Osteoblast (primary cell): ENCODE measurements at places on chromosomes 1 and 21. TPM values are rescaled to one million over a fixed set of nuclear protein-coding genes. Genes with fewer than 3 reads are reported as not detected.

DNA sequence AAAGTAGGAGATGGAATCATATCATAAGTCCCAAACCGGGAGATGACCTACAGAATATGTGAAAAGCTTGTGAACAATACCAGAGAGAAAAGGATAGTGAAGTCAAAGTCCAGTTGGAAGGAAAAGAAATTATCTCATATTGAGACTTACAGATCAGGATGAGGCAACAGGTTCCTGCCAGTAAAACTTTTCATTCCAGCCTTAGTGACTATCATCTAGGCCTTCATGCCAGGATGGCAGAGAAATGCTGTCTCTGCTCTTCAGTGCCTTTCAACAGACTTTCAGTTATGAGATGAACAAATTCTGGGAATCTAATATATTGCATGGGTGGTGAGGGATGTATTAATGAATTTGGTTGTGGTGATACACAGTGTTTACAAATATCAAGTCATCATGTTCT lies 52.3 kb downstream of the NTMT2 start:
- no peak for DNase-seq
- no peaks in the 10 kb centered on the region for H3K36me3 ChIP-seq
- peaks cover 8% of the 10 kb centered on the region for H3K4me1 ChIP-seq
- no peak overlapping the region for H3K4me3 ChIP-seq
- no peaks in the 10 kb centered on the region for H3K27me3 ChIP-seq

GRCh38 chr21:29133241-29133640 lies 2.8 kb downstream of the MAP3K7CL start:
- peaks cover 18% of the 10 kb centered on the region for H3K4me1 ChIP-seq
- H3K4me3 ChIP-seq, result no peak overlapping the region
- no peak for DNase-seq

- H3K4me3 ChIP-seq, result no peak overlapping the region
- peak; percentile 4 for DNase-seq
- H3K27ac ChIP-seq, result no peak overlapping the region
- no peaks in the 10 kb centered on the region for H3K27me3 ChIP-seq
- H3K4me1 ChIP-seq, result no peaks in the 10 kb centered on the region
- no peaks in the 10 kb centered on the region for H3K36me3 ChIP-seq
Measured at GRCh38 chr1:66711420-66711819, 40.8 kb upstream of the DYNLT5 start.

DNA sequence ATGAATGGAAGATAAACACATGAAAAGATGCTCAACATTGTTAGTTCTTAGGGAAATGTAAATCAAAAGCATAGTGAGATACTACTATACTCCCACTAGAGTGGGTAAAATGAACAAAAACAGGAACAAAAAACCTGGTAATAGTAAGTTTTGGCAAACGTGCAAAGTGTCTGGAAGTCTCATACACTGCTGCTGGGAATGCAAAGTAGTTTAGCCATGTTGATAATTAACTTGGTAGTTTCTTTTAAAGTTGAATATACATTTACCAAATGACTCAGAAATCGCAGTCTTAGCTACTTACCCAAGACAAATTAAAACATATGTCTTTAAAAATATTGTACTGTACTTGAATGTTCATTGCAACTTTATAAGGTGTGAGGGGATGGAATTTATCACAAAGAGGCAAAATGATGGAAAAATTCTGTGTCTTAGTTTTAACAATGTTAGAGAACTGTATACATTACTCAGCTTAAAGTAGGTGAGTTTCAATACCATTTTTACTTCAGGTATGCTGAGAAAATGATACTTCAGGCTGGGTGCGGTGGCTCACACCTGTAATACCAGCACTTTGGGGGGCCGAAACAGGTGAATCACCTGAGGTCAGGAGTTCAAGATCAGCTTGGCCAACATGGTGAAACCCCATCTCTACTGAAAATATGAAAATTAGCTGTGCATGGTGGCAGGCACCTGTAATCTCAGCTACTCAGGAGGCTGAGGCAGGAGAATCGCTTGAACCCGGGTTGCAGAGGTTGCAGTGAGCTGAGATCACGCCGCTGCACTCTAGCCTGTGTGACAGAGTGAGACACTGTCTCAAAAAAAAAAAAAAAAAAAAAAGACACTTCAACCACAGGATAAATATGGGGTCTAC lies 102.3 kb downstream of the PDE4B start:
- no peak overlapping the region for H3K4me3 ChIP-seq
- no peaks in the 10 kb centered on the region for H3K36me3 ChIP-seq
- DNase-seq, result no peak
- no peak overlapping the region for H3K27ac ChIP-seq
- no peaks in the 10 kb centered on the region for H3K27me3 ChIP-seq

GRCh38 chr1:43551396-43551888 lies 20.8 kb downstream of the PTPRF start:
- DNase-seq, result no peak
- H3K27me3 ChIP-seq, result no peaks in the 10 kb centered on the region
- no peak overlapping the region for H3K27ac ChIP-seq
- H3K4me1 ChIP-seq, result no peaks in the 10 kb centered on the region
- no peaks in the 10 kb centered on the region for H3K36me3 ChIP-seq

DNA sequence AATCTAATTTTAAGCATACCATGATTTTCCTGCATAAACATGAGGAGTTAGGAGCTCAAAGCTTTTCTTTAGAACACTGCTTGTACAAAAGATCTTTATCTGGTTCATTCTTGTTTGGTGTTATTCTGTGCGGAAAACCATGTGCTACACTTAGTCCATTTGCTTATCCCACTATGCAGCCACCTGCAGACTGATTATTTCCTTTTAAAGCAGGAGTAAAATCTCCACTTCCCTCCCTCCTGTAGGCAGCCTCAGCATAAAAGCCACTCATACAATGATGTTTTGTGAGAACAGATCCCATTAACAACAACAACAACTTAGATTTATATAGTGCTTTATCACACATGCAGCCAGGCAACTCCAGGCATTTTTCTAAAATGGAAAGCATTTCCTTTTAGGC lies 355.3 kb upstream of the NEGR1 start:
- no peak overlapping the region for H3K27ac ChIP-seq
- no peak overlapping the region for H3K4me3 ChIP-seq
- H3K36me3 ChIP-seq, result no peaks in the 10 kb centered on the region
- no peaks in the 10 kb centered on the region for H3K27me3 ChIP-seq

The LIX1L gene
- 33.3 and 33.7 TPM in 2 replicates for total RNA-seq

- H3K36me3 ChIP-seq, result no peaks in the 10 kb centered on the region
- DNase-seq, result no peak
- no peaks in the 10 kb centered on the region for H3K27me3 ChIP-seq
- H3K27ac ChIP-seq, result no peak overlapping the region
- H3K4me1 ChIP-seq, result no peaks in the 10 kb centered on the region
- H3K4me3 ChIP-seq, result no peak overlapping the region
Measured at GRCh38 chr1:231485029-231485784, 43.3 kb upstream of the TSNAX start.

The PYHIN1 gene
- total RNA-seq, result not detected in 2 replicates

DNA sequence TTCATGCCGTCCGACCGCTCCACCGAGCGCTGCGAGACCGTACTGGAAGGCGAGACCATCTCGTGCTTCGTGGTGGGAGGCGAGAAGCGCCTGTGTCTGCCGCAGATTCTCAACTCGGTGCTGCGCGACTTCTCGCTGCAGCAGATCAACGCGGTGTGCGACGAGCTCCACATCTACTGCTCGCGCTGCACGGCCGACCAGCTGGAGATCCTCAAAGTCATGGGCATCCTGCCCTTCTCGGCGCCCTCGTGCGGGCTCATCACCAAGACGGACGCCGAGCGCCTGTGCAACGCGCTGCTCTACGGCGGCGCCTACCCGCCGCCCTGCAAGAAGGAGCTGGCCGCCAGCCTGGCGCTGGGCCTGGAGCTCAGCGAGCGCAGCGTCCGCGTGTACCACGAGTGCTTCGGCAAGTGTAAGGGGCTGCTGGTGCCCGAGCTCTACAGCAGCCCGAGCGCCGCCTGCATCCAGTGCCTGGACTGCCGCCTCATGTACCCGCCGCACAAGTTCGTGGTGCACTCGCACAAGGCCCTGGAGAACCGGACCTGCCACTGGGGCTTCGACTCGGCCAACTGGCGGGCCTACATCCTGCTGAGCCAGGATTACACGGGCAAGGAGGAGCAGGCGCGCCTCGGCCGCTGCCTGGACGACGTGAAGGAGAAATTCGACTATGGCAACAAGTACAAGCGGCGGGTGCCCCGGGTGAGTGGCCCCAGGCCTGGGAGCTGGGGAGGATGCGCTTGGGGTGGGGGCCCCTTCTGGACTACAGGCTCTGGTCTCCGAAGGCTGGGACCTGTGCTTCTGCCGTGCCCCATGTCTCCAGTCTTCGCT lies 1.1 kb downstream of the SKI start:
- peak; percentile 92 for DNase-seq
- H3K27me3 ChIP-seq, result no peaks in the 10 kb centered on the region
- H3K4me1 ChIP-seq, result peaks cover 30% of the 10 kb centered on the region

- no peak overlapping the region for H3K4me3 ChIP-seq
- no peaks in the 10 kb centered on the region for H3K36me3 ChIP-seq
- peaks cover 3% of the 10 kb centered on the region for H3K27me3 ChIP-seq
- H3K4me1 ChIP-seq, result no peaks in the 10 kb centered on the region
- no peak for DNase-seq
- H3K27ac ChIP-seq, result no peak overlapping the region
Measured at GRCh38 chr1:205832326-205832751, 17.6 kb downstream of the PM20D1 start.
